ENCODE measurements at places on chromosomes 6 and 20.
A peak's percentile ranks its signal among the peaks of the same experiment; 100 is the strongest.

GRCh38 chr6:22401932-22402331, 105.1 kb upstream of the PRL start:
- H3K27me3 ChIP-seq, result no peaks in the 10 kb centered on the region
- no peak for DNase-seq
- H3K4me3 ChIP-seq, result no peak overlapping the region
- peaks cover 3% of the 10 kb centered on the region for H3K4me1 ChIP-seq

DNA sequence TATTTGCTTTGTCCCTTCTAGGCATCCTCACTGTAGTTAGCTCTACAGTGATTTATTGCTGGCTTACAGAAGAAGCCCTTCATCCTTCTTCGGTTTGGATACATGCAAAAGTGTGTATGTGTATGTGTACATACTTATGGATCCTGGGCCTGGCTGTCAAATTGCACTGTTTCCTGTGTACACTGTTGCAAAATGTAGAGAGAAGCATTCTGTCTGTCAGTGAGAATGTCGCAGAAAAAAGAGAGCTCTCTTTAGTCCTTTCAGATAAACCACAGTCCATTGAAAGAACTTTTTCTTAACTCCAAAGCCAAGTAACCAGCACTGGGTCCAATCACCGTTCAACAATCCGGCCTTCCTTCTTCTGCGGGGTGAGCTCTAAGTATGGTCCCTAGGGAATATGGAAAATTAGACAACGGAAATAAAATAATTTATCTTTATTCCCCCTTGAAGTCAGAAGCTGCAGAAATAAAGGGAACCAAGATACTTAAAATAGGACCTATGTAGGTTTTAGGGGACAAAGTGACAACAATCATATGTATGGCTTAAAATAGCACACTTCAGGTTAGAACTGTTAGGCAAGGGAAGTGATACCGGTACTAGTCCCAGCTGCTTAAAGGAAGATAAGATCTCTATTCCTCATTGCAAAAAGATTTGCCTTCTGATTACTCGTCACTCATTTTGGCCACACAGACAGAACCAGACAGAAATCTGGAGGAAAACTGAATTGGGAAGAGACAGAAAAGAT, 107.0 kb downstream of the CD83 start:
- no peak overlapping the region for H3K4me3 ChIP-seq
- peaks cover 48% of the 10 kb centered on the region for H3K27me3 ChIP-seq
- no peaks in the 10 kb centered on the region for H3K36me3 ChIP-seq
- H3K27ac ChIP-seq, result no peak overlapping the region
- no peak for DNase-seq

DNA sequence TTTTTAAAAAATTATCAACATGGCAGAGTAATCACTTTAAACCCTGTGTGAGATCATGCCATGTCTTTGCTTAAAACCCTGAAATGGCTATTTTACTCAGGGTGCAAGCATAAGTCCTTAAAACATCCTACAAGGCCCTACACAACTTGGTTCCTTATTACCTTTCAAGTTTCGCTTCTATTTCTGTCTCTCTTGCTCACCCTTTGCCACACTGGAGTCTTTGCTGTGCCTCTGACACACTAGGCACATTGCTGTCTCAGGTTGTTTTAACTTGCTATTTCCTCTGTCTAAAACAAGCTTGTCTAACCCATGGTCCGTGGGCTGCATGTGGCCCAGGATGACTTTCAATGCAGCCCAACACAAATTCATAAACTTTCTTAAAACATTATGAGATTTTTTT, 55.6 kb downstream of the KIAA0408 start:
- DNase-seq, result no peak
- no peaks in the 10 kb centered on the region for H3K27me3 ChIP-seq
- no peak overlapping the region for H3K27ac ChIP-seq
- no peaks in the 10 kb centered on the region for H3K4me1 ChIP-seq
- H3K4me3 ChIP-seq, result no peak overlapping the region

- no peaks in the 10 kb centered on the region for H3K27me3 ChIP-seq
- H3K4me3 ChIP-seq, result no peak overlapping the region
- H3K27ac ChIP-seq, result no peak overlapping the region
- peaks cover 22% of the 10 kb centered on the region for H3K4me1 ChIP-seq
- H3K36me3 ChIP-seq, result peaks cover 24% of the 10 kb centered on the region
- DNase-seq, result no peak
Measured at GRCh38 chr6:158411998-158412397, 99.7 kb downstream of the TULP4 start.

DNA sequence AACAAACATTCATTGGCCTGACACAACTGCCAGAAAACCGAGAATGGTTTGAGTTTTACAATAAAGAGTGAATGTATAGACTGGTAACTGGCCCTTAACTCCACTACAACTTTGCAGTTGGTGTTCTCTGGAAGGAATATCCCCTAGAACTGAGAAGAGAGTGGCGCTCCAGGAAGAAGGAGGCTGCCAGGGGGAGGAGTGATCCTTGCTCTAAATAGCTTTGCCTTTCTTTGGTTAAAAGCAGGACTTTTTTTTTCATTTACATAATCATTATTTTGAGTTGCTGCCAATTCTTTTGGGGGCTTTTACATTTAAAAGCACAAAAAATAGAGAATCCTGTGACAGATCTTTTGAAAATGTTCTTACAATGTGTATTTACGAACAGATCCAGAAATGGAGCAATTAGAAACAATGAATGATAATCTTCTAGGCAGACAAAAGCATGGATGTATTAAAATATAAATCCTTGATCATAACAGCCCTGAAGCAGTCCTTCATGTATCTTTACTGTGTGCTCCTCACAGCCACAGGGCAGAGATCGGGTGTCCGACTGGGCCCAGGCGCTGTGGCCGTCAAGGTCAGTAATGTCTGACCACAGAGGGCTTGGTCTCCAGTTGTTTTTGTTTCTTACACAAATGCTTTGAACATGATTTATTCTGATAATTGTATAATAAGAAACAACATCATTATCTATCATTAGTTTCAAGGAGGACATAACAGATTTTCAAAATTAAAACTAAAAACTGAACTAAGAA, 612.2 kb downstream of the HDGFL1 start:
- no peaks in the 10 kb centered on the region for H3K27me3 ChIP-seq
- no peak overlapping the region for H3K4me3 ChIP-seq
- H3K4me1 ChIP-seq, result peaks cover 32% of the 10 kb centered on the region
- no peak for DNase-seq
- no peaks in the 10 kb centered on the region for H3K36me3 ChIP-seq
- H3K27ac ChIP-seq, result peak overlapping the region; percentile 73

- peaks cover 13% of the 10 kb centered on the region for H3K4me1 ChIP-seq
- peaks cover 7% of the 10 kb centered on the region for H3K27me3 ChIP-seq
- H3K4me3 ChIP-seq, result no peak overlapping the region
Measured at GRCh38 chr20:10131732-10132345, 86.8 kb upstream of the SNAP25 start.

GRCh38 chr20:11740975-11741374, 176.7 kb upstream of the BTBD3 start:
- no peak overlapping the region for H3K27ac ChIP-seq
- H3K36me3 ChIP-seq, result no peaks in the 10 kb centered on the region
- H3K4me3 ChIP-seq, result no peak overlapping the region

DNA sequence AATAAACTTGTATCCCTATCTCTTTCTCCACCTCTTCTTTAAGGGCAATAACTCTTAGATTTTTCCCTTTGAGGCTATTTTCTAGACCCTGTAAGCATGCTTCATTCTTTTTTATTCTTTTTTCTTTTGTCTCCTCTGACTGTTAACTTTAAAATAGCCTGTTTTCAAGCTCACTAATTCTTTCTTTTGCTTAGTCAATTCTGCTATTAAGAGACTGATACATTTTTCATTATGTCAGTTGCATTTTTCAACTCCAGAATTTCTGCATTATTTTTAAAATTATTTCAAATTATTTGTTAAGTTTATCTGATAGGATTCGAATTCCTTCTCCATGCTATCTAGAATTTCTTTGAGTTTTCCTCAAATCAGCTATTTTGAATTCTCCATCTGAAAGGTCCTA, 84.0 kb downstream of the CFAP61 start:
- no peaks in the 10 kb centered on the region for H3K36me3 ChIP-seq
- no peak overlapping the region for H3K4me3 ChIP-seq
- H3K27me3 ChIP-seq, result no peaks in the 10 kb centered on the region
- H3K27ac ChIP-seq, result no peak overlapping the region
- no peaks in the 10 kb centered on the region for H3K4me1 ChIP-seq

- peaks cover 5% of the 10 kb centered on the region for H3K36me3 ChIP-seq
- H3K4me1 ChIP-seq, result peaks cover 24% of the 10 kb centered on the region
- no peak for DNase-seq
- peak overlapping the region; percentile 66 for H3K27ac ChIP-seq
Measured at GRCh38 chr20:10603971-10604864, 69.6 kb downstream of the JAG1 start.

DNA sequence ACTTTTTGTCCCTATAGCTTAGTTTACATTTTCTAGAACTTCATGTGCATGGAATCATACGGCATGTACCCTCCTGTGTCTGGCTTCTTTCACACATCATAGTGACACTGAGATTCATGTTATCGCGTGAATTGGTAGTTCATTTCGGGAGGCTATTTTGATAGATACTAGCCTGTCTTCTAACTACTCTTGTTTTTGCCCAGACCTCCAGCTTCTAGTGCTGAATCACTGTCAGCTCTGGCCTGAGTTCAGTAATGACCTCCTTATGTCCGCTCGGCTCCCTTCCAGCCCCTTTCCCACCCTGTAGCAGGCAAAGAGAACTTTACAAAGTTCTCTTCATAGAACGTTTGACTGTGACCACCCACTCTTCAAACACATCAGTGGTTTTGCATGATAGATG, 14.1 kb downstream of the MYBL2 start:
- H3K36me3 ChIP-seq, result peaks cover 6% of the 10 kb centered on the region
- H3K27me3 ChIP-seq, result no peaks in the 10 kb centered on the region
- DNase-seq, result no peak
- no peaks in the 10 kb centered on the region for H3K4me1 ChIP-seq
- no peak overlapping the region for H3K27ac ChIP-seq
- no peak overlapping the region for H3K4me3 ChIP-seq

- no peaks in the 10 kb centered on the region for H3K36me3 ChIP-seq
- H3K4me1 ChIP-seq, result peaks cover 9% of the 10 kb centered on the region
Measured at GRCh38 chr6:148311966-148312669, 30.5 kb upstream of the SASH1 start.

- H3K4me3 ChIP-seq, result no peak overlapping the region
- DNase-seq, result no peak
Measured at GRCh38 chr20:36528875-36529417, 12.4 kb upstream of the MYL9 start.

DNA sequence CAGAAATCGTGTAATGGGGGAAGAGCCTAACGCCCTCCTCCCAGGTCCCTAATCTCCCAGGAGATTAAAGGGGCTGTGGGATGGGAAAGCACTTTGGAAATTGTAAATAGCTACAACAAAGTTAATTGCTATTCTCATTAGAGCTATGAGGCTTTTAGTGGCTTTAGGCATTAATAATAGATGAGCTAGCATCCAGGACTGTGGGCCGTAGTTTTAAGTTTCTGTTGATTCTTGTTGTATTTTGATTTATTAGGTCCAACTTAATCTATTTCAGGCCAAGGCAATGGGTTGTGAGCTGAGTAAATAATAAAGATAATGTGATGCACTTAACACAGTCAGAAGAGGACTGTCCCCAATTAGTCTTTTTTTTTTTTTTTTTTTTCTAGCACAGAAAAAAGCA, 67.7 kb downstream of the ANKRD6 start:
- DNase-seq, result no peak
- H3K4me3 ChIP-seq, result no peak overlapping the region
- no peaks in the 10 kb centered on the region for H3K36me3 ChIP-seq
- H3K27ac ChIP-seq, result peak overlapping the region; percentile 30

GRCh38 chr20:25023356-25023755, 30.8 kb upstream of the APMAP start:
- H3K36me3 ChIP-seq, result no peaks in the 10 kb centered on the region
- DNase-seq, result no peak
- no peak overlapping the region for H3K27ac ChIP-seq

GRCh38 chr6:24481449-24481848, 7.9 kb downstream of the GPLD1 start:
- no peak for DNase-seq
- H3K36me3 ChIP-seq, result peaks cover 7% of the 10 kb centered on the region
- peaks cover 7% of the 10 kb centered on the region for H3K4me1 ChIP-seq
- no peaks in the 10 kb centered on the region for H3K27me3 ChIP-seq

DNA sequence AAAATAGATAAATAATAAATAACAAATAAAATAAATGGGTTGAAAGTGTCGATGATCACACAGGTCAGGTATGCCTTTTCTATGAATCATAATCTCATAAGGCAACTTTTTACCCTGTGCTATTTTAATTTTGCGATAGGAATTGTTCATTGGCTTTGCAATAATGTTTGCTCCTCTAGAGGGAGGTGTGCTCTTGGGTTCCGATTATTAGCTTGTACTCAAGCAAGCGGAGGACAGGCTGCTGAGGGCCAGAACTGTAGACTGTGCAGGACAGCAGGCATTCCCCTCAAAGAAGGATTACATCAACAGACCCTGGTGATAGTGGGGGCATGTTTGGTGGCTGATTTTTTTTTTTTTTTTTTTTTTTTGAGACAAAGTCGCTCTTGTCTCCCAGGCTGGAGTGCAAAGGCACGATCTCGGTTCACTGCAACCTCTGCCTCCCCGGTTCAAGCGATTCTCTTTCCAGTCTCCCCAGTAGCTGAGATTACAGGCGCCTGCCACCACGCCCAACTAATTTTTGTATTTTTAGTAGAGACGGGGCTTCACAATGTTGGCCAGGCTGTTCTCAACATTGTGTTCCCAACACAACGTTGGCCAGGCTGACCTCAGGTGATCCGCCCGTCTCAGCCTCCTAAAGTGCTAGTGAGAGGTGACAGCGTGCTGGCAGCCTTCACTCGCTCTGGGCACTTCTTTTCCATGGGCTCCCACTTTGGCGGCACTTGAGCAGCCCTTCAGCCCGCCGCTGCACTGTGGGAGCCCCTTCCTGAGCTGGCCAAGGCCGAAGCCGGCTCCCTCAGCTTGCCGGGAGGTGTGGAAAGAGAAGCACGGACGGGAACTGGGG, 35.6 kb downstream of the RIOK1 start:
- DNase-seq, result no peak
- no peaks in the 10 kb centered on the region for H3K36me3 ChIP-seq
- H3K4me3 ChIP-seq, result no peak overlapping the region
- peaks cover 11% of the 10 kb centered on the region for H3K4me1 ChIP-seq
- no peaks in the 10 kb centered on the region for H3K27me3 ChIP-seq

DNA sequence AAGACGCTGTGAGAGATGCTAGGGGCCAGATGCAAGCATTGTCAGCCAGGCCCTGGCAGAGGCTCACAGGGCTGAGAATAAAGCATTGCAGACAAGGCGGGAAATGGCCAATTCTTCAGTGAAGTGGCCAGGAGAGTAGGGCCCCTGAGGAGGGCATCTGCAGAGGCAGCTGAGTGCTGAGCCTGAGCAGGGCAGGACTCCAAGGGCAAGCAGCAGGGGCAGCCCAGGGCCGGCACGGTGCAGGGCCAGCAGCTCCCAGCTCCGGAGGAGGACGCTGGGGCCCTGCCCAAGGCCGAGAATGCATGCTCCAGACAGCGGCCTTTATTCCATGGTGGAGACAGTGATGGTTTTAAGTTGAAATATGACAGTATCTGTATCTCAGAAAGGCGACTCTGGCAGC, 305.5 kb downstream of the FOXC1 start:
- H3K4me3 ChIP-seq, result no peak overlapping the region
- H3K27me3 ChIP-seq, result no peaks in the 10 kb centered on the region
- no peak for DNase-seq
- H3K27ac ChIP-seq, result peak overlapping the region; percentile 32

GRCh38 chr6:87806099-87806498, 104.1 kb upstream of the AKIRIN2 start:
- peak overlapping the region; percentile 78 for H3K27ac ChIP-seq
- H3K4me1 ChIP-seq, result peaks cover 26% of the 10 kb centered on the region
- H3K27me3 ChIP-seq, result no peaks in the 10 kb centered on the region
- H3K36me3 ChIP-seq, result no peaks in the 10 kb centered on the region
- DNase-seq, result no peak
